ENCODE measurements at places on chromosomes 3 and 15.

GRCh38 chr3:166265153-166265552, 427.9 kb upstream of the BCHE start:
- DNase-seq, result no peak

DNA sequence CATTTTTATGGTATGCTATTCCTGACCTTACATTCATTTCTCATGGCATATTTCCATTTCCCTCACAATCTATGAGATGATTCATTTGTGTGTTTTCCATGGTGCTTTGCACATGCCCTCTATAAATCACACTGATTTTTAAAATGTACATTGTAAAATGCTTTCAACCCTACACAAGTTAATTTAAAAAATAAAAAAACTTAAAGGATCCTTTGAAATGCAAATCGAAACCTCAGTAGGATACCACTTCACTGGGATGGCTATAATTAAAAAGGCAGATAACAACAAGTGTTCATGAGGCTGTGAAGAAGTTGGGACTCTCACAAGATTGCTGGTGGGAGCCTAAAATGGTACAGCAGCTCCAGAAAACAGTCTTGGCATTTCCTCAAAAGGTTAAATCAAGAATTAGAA, 83.5 kb downstream of the FMN1 start:
- DNase-seq, result no peak

GRCh38 chr15:39605146-39605545, 24.3 kb downstream of the THBS1 start:
- DNase-seq, result no peak

- DNase-seq, result no peak
These were observed 3.6 kb upstream of the TNK2 start for GRCh38 chr3:195911946-195912270.

DNA sequence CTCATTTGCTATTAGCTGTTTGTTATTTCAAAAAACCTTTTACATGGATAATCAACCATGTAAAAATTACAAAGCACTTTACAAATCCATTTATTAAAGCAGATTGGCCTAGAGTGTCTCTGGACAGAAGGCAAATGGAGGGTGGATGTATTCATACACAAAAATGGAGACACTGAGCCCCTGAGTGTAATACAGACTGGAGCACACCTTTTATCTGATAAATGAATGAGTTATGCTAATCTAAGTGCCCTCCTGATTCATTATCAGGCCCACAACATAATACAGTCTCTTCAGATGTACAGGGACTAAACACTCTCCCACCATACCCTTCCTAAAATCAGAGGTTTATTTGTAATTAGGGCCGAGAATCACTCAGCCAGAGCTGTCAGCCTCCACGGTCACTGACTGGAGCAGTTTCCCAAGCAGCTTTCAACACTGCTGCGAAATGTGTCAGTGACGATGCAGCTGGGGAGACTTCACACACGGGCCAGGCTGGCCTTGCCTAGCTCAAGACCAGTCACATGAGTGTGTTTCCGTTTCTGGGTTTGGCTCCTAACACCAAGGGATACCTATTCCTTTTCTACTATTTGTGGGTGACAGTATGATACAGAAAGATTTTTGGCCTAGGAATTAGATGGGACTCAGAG, 271.8 kb downstream of the ZIC1 start:
- DNase-seq, result no peak

DNA sequence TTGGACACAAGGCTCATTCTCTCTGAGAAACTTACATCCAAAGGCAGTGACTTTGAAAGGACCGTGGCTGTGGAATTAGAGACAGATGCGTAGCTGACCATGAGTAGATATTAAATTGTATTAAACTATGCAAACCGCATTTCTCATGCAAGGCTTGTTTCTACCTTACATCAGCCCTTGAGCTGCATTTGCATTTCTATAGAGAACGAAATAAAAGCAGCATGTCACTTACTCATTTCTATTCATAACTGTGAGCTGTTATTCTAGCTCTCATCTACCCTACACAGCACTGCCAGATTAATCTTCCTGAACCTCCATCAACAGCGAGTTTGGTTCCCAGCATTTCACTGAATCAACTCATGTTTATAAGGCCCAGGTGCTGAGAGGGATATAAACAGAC, 72.3 kb downstream of the THSD4 start:
- DNase-seq, result no peak
